ENCODE measurements at places on chromosomes 2 and 18.

DNA sequence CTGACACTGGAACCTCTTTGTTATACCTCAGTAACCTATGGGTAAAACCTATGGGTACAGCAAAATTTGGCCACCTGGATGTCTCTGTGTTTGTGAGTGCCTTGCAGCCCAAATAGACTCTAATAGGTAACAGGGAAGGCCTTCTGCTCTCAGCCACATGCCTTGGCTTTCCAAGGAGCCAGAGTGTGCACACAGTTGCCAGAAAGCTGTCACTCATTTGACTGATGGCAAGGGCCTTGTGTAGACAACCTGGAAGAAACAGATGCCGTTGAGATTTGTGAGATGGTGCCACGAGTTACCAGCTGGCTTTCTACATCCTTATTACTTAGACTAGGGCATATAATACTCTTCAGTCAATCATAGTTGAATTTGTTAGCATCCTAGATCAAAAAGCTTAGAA lies 90.1 kb upstream of the RAB12 start:
- no peak for DNase-seq

DNA sequence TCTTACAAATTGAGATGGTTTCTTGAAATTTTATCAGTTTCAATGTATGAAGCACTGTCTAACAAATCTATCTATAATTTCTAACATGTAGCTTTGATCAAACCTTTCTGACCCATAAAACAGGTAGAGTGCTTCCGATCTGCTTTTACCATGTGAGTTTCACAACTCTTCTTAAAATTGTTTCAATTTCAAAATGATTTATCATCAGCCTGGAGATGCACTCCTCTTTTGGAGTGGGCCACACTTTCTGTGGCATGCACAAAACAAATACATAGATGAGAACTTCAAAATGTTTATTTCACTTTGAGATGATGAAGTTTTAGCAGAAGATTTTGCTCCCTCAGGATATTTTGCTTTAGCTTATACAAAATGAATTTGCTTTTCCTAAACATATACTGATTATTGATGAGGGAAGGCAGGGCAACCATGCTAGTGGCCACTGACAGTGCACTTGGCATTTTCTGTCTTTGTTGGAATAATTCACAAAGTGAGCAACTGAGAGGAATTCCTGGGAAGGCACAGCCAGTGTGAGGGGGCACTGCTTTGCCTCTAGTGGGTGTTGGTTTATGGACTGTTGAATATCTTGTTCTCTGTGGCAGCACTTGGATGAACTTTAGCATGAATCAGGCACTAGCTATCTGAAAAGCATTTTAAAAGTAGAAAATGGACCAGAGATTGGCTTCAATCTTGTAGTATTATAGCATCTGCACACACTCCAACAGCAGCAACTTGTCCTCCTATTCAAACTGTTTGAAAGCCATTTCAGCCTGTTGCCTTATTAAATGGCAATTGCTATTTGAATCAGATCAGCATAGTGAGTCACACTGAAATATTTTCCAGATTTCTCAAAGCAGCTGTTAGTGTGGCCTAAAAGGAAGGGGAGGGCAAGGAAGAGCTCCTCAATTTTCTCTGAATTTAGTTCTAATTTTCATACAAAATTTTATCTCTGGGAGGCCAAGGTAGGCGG lies 193.2 kb downstream of the CCDC85A start:
- no peak for DNase-seq

DNA sequence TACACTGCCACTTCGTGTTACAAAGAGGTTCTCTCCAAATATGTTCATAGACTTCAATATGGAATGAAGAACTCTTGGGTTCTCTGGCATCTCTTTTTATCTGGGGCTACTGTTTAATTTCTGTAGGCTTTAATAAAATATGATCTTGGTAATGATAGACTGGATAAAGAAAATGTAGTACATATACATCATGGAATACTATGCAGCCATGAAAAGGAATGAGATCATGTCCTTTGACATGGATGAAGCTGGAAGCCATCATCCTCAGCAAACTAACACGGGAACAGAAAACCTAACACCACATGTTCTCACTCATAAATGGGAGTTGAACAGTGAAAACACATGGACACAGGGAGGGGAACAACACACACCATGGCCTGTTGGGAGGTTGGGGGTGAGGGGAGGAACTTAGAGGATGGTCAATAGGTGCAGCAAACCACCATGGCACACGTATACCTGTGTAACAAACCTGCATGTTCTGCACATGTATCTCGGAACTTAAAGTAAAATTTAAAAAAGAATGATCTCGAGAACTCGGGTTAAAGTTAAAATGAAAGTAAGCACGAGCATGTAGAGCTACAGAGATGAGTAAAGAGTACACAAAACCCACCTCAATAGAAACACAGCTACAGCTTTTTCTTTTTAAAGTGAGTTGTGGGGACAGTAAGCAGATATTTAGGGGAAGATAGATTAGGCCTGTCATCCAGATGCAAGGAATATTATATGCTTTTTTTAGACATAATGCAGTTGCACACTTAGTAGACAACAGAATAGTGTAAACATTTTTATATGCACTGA lies 102.3 kb downstream of the SGPP2 start:
- no peak for DNase-seq

GRCh38 chr2:3036432-3037125 lies 341.0 kb downstream of the EIPR1 start:
- no peak for DNase-seq

GRCh38 chr2:19003554-19003953 lies 354.9 kb downstream of the OSR1 start:
- DNase-seq: no peak

- DNase-seq: no peak
These were observed 106.4 kb upstream of the UGP2 start for GRCh38 chr2:63735263-63735662.

Data from T-cell (primary cell).